NCI-H774 (cell line): ENCODE measurements at places on chromosomes 1 and 21.
A peak's percentile ranks its signal among the peaks of the same experiment; 100 is the strongest.

- DNase-seq, result no peak
Observed at GRCh38 chr1:246182149-246182851, 324.8 kb downstream of the SMYD3 start.

DNA sequence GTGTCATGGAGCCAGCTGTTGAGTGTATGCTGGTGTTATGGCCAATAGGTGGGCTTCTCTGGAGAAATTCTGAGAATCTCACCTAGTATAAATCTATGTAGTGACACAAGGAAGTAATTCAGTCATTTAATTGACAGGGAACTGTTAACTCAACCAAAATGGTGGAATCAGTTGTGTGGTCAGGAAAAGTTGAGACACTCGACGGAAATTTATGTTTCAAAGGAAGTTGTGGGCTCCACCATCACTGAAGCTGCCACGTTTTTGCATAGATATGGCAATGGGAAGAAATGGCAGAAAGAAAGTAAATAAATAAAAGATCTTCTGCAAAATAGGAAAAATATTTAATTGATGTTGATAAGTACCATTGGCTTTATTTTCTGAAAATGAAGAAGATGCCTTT lies 84.5 kb downstream of the ATP6V1G3 start:
- DNase-seq, result no peak

- no peak for DNase-seq
Observed at GRCh38 chr1:178461701-178462100, 35.1 kb downstream of the CLEC20A start.

GRCh38 chr1:223248001-223248769 lies 105.1 kb upstream of the TLR5 start:
- DNase-seq, result peak; percentile 8

DNA sequence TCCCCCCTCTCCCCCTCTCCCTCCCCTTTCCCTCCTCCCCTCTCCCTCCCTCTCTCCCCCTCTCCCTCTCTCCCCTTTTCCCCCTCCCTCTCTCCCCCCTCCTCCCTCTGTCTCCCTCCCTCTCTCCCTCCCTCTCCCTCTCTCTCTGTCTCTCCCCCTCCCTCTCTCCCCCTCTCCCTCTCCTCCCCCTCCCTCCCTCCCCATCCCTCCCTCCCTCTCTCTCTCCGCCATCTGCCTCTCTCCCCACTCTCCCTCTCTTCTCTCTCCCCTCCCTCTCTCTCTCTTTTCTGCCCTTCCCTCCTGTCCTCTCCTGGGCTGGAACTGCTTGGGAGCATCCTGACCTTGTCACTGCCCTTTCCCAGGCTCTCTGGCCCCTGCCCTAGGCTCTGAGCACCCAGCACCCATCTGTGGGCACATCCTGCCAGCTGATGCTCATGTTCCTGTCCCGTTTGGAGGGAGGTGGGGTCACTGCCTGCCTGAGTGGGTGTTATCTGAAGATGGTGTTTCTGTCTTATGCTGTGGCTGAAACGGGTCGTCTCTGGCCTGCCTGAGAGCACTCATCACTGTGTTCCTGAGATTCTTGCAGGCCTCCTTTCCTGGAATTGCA lies 10.8 kb downstream of the FTCD start:
- DNase-seq, result no peak

DNA sequence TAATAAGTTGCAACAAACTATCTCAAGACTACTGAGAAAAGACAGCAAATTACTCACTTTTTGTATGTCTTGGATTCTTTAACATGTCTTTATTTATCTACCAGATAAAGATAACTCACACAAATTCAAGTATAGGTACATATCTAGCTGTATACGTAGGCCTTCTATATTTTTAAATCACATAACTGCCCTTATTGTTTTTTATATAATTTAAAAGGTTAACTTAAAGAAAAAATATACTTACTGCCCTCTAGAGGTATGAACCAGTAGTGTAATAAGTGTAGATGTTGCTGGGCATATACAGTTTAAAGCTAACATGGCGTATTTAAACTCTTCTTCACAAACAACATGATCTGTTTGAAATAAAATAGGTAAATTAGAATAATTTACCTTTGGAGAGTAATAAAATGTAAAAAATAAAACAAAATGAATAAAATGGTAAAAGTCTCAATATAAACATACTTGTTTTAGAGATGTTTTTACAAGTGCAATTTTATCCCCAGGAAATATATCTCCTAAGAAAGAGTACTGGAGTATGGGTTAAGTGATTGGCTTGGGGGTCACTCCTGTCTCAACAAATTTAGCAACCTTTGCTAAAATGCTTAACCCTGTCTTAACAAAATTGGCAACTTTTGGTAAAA lies 235.2 kb downstream of the KCNT2 start:
- no peak for DNase-seq

DNA sequence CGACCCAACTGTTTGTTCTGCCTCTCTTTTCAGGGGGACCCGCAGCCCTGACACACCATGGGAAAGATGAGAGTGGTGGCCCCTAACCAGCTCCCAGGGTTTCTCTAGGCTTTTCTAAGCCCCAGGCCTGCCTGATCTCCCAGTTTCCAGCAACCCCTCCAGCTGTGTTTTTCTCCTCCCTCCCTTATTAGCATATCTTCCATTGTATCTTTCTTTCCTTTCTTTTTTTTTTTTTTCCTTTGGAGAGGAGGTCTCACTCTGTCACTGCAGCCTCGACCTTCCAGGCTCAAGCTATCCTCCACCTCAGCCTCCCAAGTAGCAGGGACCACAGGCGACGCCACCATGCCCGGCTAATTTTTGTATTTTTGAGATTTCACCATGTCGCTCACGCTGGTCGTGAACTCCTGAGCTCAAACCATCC lies 1.8 kb upstream of the CERS2 start:
- no peak for DNase-seq
